ENCODE measurements at places on chromosomes 5 and 9. TPM values are rescaled to one million over a fixed set of nuclear protein-coding genes. Genes with fewer than 3 reads are reported as not detected.

The ADAMTS2 gene
- total RNA-seq: 29.7 TPM

The TRAPPC13 gene
- 17.2 TPM for total RNA-seq

The SIT1 gene
- 1.0 TPM for total RNA-seq

The FAM221B gene
- total RNA-seq: not detected

The TRAF1 gene
- 2.1 TPM for total RNA-seq

The BAAT gene
- total RNA-seq: 0.52 TPM

The TGFBI gene
- 204 TPM for total RNA-seq

The ADAMTSL1 gene
- total RNA-seq: 18.3 TPM

The ANKRD34B gene
- total RNA-seq: under 0.01 TPM

The TAF11L5 gene
- total RNA-seq: not detected

The OR1Q1 gene
- not detected for total RNA-seq

The KLHL9 gene
- 24.5 TPM for total RNA-seq

The MELK gene
- total RNA-seq: 6.3 TPM

The RPS23 gene
- 9,051 TPM for total RNA-seq

The SNCAIP gene
- total RNA-seq: 6.8 TPM

The SLC6A3 gene
- not detected for total RNA-seq

The CD274 gene
- 0.52 TPM for total RNA-seq

The TMOD1 gene
- total RNA-seq: 45.9 TPM

The PHF24 gene
- total RNA-seq: under 0.01 TPM

The NDUFA8 gene
- 40.2 TPM for total RNA-seq

The NUTM2G gene
- total RNA-seq: not detected

The RAB14 gene
- 25.1 TPM for total RNA-seq

The CDH6 gene
- total RNA-seq: 5.7 TPM

The CARTPT gene
- not detected for total RNA-seq

The TAF11L10 gene
- not detected for total RNA-seq

The NAIP gene
- 15.1 TPM for total RNA-seq

The NRARP gene
- 2.1 TPM for total RNA-seq

The TRIM7 gene
- total RNA-seq: 9.9 TPM

The SNCB gene
- total RNA-seq: not detected
